COLO829 (cell line): ENCODE measurements at places on chromosomes 4 and X.

GRCh38 chrX:105758754-105759153 is 63.6 kb upstream of the NRK start:
- no peak for DNase-seq

DNA sequence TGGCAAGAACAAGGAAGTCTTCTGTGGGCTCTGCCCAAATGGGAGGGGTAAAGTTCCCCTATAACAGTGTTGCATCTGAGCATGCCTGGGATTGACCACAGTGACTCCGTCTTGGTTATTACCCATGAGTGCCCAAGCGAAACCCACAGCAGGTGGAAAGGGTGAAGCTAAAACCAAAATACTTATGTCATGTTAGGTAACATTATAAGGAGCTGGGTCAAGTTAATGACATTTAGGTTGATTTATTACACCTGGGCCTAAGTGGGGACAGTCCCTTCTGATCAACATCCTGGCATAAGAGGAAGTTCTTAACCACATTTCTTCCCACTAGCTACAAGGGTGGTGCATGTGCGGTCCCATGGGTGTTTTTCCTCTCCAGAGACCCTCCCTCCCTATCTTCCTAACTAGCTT is 1.3 kb upstream of the ZNF732 start:
- no peak for DNase-seq

DNA sequence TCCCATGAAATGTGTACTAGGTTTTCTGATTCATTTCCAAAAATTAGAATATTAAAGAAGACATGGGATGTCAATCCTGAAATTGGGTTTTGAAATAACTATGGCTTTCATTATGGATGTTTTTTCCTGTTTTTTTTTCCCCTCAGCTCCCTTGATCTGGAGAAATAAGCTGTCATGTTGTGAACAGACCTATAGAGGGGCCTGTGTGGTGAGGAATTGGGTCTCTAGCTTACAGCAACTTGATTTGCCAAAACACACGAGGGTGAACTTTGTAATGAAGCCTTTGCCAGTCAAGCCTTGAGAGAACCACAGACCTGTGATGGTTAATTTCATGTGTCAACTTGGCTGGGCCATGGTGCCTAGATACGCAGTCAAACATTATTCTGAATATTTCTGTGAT is 2413.6 kb downstream of the PCDH7 start:
- no peak for DNase-seq

DNA sequence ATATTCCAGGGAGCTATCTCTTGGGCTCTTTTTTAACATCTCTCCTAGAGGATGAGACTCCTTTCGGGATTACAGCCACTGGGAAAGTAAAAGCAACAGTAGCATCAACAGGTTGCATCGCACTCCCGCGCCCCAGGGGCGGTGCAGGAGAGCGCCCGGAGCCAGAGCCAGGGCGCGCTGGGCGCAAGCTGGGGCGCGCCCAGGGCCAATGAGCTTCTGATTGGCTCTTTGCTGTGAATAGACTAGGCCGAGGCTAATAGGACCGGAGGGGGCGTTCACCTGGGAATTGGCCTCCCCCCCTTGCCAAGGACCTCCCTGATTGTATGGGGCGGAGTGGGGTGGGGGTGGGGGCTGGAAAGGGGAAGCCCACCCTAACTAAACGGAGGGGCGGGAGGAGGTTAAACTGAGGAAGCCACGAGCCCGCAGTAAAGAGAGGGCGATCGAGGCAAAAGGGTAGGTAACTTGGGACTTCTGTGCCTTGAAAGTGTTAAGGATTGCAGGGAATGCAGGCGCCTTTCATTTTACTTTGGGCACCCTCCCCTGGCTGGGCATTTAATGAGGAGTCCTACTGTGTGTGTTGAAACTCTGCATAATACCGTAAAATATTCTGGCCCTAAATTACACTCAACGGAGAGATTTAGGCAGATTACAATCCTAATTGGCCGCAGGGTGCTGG is 1.1 kb upstream of the ATOH1 start:
- DNase-seq, result no peak

DNA sequence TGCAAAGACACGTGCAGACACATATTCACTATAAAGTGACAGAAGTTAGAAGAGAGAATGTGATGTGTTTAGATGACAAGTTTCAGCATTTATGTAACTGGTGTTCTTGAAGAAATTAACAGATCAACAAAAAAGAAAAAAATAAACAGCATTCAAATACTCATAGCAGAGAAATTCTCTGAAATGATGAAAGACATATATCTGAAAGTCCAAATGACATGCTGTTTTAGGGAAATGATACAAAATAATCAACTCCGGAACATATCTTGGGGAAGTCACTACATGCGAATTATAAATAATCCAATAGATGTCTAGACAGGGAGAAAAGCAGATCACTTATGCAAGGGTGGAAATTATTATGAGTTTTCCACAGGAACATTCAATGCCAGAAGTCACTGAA is 146.0 kb downstream of the SPANXN4 start:
- DNase-seq, result no peak

DNA sequence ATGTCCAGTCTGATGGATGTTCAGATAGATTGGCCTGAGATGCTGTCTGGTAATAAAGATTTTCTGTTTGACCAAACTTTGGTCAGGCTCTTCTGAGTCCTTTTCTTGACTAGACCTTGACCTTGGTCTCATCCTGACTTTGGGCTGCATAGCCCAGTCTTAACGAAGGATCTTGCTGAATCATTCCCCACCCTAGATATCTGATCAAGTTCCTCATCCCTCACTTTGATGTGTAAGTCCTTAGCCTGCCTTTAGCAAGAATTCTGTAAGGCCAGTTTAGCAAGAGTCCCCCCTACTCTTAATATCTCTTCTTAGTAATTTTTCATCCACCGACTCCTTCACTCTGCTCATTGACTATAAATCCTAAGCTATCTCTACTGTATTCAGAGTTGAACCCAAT is 244.4 kb upstream of the JADE1 start:
- DNase-seq, result no peak

DNA sequence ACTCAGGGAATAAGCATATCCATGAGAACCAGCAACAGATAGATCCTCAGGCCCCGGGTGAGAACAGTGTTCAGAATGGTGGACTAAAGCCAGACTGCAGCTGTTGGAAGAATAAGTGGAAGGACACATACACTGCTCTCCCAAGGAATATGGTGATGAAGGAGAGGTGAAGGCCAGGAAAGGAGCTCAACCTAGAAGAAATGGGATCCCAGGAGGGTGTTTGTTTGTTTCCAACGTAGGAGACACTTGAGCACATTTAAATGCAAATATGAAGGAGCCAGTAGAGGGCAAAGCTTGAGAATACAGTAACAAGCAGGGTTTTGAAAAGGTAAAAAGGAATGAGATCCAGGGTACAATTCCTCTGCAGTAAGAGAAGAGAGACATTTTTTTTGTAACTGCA is 42.4 kb upstream of the ATOH1 start:
- no peak for DNase-seq

- no peak for DNase-seq
These were observed 75.3 kb downstream of the HMGB2 start for GRCh38 chr4:173258866-173259265.

- no peak for DNase-seq
These were observed 1759.6 kb downstream of the C4orf33 start for GRCh38 chr4:130855533-130855932.

DNA sequence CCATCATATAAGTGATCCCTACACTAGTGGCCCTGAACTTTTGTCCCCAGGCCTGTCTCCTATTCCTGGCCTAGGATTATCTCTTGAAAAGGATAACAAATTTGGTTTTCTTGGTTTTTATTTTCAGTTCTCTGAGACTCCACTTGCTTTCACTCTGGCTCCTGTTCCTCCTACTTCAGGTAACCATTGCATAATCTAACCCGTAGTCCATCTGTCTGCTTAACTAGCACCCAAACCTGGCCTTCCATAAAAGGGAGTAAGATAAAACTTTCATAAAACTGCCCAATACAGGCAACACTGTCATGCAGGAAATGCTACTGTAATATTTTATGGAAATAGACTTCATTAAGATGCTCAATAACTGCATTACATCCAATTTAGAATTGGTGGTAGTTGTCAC is 52.1 kb upstream of the RAP1GDS1 start:
- DNase-seq, result no peak

GRCh38 chr4:6573986-6574746 is 823 bp upstream of the MAN2B2 start:
- DNase-seq, result no peak
